ENCODE measurements at places on chromosomes 1 and 21. TPM values are rescaled to one million over a fixed set of nuclear protein-coding genes. Genes with fewer than 3 reads are reported as not detected.

GRCh38 chr1:176384841-176385240 is 78.1 kb upstream of the PAPPA2 start:
- DNase-seq = no peak

DNA sequence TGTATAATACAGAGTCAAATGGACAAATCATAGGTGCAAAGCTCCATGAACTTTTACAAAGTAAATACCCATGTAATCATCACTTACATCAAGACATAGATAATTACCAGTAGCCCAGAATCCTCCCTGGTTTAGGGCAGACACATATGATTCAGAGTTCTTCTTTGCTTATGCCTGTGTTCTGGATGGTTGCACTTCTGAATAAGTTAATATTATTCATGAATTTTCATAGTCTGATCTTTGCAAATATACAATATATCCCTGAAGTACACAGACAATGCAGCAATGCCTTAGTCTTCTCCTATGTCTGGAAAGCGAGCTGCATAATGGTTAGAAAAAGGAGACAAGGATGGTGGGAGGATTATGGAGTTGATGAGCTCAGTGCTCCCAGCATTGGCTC is 122.4 kb upstream of the PLXNA2 start:
- no peak for DNase-seq

GRCh38 chr1:3294450-3294849 is 160.0 kb upstream of the ARHGEF16 start:
- no peak for DNase-seq

DNA sequence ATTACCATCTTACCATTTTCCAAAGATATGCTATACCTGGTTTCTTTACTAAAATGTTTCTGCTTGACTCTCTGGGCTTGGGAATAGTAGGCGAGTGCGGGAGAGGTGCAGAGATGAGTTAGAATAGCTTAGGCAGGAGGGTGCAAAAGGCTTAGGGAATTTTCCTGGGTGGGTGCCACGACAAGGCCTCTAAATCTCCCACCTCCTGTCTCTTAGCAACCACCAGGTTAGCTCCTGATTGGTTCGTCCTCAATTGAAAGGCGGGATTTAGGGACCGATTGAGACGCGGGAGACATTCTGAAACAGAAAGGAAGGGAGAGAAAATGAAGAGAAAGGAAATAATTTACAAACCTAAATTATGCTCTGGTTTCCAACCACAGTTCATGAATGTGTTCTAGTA is 3.1 kb downstream of the ACKR1 start:
- DNase-seq = no peak

The ZC3H12A gene
- 7.4 TPM for total RNA-seq

The HAO2 gene
- total RNA-seq = not detected

The NFIA gene
- total RNA-seq = 1.8 TPM

The TTC39A gene
- total RNA-seq = 5.5 TPM

The WDR64 gene
- not detected for total RNA-seq
